ENCODE measurements at places on chromosomes 3 and 15.

DNA sequence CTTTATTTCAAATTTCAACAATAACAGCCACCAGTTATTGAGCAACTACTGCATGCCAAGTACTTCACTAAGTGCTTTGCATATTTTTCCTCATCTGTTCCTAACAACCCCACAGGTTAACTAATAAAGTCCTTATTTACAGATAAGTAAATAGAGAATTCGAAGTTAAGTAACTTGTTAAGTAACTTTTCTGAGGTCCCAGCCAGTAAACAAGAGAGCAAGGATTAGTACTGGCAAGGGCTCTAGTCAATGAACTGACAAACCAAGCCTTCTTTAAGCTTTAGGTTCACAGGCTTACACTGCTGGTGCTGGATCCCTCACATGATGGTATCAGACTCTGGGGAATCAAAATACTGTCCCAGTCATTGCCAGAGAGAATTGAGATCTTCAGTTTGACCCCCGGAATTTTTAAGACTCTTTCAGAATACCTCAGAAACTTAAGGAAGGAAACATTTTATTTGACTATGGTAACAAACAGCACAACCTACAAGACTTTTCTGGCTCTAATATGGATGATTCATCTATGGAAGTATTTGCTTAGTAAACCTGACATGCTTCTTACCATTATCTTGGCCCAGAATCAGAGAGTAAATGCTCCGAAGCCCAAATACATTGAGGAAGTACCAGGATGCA, 16.5 kb downstream of the EMC3 start:
- DNase-seq, result no peak

DNA sequence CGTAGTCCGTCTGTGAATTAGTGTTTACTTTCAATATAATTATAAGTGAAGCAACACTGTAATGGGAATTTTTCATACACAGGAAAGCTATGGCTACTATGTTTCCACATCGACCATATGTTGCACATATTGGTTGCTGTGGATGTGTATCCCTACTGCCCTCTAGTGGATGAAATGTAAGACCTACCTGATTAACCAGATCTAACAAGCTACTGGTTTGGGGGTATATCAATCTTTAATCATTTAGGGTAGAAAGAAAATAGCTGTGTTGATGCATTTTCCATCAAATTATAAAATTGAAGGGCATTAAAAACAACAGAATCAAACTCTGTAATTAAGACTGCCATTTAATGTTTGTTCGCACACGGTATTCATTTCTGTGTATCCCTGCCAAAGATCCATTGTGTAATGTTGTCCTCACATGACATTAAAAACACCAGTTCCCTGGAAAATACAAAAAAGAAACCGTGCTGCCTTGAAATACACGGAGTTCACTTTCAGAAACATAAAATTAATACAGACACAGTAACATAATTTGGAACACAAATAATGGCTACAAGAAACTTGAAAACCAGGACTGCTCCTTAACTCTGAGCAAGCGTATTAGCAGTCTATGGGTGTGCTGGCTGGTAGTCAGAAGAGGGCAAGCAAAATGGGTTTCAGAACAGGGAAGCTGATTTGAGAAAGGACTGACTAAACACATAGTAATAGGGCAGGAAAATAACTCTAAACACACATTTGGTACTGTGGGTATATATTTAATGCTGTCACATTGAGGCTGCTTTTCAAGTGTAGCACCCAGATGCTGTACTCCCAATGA, 125.1 kb downstream of the TIGIT start:
- DNase-seq, result no peak

DNA sequence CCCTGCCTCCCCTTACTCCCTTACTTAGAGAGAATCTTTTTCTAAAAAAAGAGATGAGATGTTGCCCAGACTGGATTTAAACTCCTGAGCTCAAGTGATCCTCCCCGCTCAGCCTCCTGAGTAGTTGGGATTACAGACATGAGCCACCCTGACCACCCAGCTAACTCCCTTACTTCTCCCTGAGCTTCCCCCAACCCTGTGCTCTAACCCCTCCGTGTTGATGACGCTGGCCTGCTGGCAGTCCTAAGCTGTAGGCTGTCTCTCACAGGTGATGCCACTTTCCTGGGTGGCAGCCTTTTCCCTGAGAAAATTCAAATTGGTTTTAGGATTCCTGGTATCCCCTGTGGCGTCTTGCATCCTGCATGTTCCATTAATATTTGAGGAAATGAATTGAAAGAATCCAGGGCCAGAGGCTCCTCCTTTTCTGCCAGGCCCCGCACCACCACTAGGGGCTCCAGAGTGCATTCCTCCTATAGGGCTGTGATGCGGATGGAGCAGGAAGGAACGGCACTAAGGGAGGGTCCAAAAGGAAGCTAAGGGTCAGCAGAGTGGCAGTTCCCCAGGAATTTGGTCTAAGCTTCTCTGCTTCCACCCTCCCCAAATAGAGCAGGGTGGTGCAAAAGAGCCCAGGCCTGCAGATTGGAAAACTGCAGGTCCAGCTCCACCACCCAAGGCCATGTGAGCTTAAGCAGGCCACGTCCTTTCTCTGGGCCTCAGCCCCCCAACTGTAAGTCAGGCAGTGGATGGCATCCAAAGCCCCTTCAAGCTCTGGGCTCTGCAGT, 101.1 kb downstream of the DAPK2 start:
- DNase-seq, result peak; percentile 48

- no peak for DNase-seq
Observed at GRCh38 chr15:75053748-75054125, 30.3 kb downstream of the PPCDC start.

DNA sequence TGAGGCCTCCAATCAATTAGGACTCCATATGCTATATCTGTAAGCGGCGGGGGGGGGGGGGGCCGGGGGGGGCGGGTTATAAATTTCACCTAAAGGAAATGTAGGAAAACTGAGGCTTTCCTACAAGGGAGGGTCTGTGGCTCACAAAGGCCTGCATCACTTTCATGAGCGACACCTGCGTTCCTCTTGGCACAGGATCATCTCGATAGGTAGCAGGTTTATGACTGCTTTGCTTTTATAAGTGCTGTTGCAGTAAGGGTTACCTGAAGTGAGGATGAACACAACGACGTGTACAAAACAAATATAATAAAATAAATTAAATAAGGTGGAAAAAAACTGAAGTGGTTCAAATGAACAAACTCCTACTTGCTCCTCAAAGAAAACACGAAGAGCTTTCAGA, 194.3 kb downstream of the FOXP1 start:
- no peak for DNase-seq

- no peak for DNase-seq
Observed at GRCh38 chr3:182671541-182671940, 121.8 kb upstream of the ATP11B start.

- no peak for DNase-seq
Observed at GRCh38 chr3:10933805-10934481, 58.6 kb upstream of the SLC6A1 start.

DNA sequence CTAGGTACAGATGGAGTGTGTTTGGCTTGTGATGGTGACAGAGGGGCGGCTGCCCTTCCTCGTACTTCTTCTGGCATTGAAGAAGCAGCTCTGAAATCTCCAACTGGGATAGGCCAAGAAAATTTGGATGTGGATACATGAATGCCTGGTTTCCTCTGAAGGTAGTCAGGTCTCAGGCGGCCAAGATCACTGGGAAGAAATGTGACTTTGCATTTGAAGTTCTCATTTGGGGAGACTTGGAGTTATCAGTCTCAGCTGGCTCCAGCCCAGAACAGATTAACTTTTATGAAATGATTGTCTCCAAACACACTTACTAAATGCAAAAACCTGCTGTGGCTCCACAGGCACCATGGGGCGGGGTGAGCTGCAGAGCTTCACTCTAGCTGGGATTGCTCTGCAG, 215.9 kb downstream of the THSD4 start:
- DNase-seq, result no peak

GRCh38 chr15:97941572-97941971, 18.9 kb upstream of the ARRDC4 start:
- no peak for DNase-seq

DNA sequence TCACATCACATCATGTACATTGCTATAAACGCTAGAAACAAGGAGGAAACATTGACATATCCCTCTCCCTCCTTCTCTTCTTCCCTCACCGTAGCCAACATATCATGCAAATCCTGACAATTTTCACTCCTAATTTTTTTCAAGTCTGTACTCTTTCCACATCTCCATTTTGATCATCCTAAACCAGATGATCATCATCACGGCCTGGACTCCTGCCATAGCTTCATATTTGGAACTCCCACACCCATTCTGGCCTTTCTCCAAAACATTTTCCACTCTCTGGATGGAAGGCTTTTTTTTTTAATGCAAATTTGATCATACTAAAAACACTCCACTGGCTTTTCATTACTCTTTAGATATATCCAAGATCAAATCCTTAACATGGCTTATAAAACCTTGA, 248.0 kb upstream of the CNTN3 start:
- no peak for DNase-seq

DNA sequence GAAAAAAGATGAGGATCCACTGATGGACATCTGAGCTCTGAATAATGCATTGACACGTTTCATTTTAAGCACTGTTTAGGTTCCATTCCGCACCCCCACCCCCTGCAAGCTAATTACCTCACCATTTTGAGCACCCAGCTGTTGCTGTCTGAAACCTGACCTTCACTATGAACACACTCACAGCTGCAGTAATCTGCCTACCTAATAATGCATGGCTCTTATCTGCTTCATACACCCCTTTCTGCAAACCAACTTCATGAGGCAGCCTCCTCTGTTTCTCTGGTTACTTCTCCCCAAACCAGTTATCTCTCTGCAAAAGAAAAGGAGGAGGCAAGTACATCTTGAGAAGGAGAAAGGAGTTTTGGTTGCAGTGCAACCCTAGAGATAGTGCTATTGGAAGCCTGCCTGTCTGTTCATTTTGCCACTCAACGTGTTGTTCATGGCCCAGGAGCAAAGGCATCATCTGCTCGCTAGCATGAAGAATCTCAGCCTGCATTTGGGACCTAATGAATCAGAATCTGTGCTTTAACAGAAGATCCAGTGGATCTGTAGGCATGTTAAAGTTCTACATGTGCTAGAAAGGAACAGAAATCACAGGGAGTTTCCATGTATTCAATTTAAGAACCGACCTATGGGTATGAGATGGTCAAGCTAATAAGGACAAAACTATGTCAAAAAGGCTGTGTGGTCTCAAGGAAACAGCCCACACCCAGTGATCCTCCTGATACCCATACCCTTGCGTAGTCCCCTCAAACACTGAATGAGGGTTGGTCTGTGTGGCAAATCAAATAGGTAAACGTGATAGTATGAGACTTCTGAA, 87.2 kb downstream of the MB21D2 start:
- DNase-seq, result no peak

- DNase-seq, result no peak
Observed at GRCh38 chr15:28943146-28943545, 57.4 kb downstream of the APBA2 start.

DNA sequence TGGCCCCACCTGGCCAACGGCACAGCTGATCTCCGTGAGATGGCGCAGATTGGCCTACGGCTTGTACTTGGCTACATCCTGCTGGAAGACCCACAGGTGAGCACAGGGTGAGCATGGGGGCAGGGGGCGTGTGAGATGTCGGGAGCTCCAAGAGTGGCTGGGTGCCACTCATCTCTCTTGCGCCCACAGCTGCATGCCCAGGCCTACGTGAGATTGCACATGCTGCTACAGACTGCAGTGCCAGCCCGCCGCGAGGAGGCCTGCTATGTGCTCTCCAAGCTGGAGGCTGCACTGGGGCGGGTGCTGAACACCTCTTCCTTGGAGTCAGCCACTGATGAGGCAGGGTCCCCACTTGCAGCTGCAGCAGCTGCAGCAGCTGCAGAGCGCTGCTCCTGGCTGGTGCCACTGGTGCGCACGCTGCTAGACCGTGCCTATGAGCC, 22.3 kb downstream of the NBEAL2 start:
- no peak for DNase-seq

- DNase-seq, result no peak
Observed at GRCh38 chr3:111035902-111036301, 35.7 kb upstream of the NECTIN3 start.

Measured in stimulated activated CD8-positive, alpha-beta memory T cell treated with anti-CD3 and anti-CD28 coated beads, Interleukin-7, amount 100 ng/mL, for 1 hour (primary cell).